ENCODE measurements at places on chromosomes 13 and 19. TPM values are rescaled to one million over a fixed set of nuclear protein-coding genes. Genes with fewer than 3 reads are reported as not detected.

Gene CEACAM16
- polyA plus RNA-seq, result not detected

Gene BRME1
- 5.5 TPM for polyA plus RNA-seq

Gene ZNF43
- 47.2 TPM for polyA plus RNA-seq

Gene C19orf67
- 0.10 TPM for polyA plus RNA-seq

Gene LRRC8E
- polyA plus RNA-seq, result 2.6 TPM

Gene SBK3
- polyA plus RNA-seq, result 0.12 TPM

Gene SPRY2
- polyA plus RNA-seq, result 53.0 TPM

Gene AP2A1
- polyA plus RNA-seq, result 46.1 TPM

Gene THAP8
- polyA plus RNA-seq, result 13.3 TPM

Gene PCDH8
- polyA plus RNA-seq, result 0.09 TPM

Gene FDX2
- polyA plus RNA-seq, result 28.3 TPM

Gene MRI1
- 19.5 TPM for polyA plus RNA-seq

Gene DDX49
- 45.4 TPM for polyA plus RNA-seq

Gene TEX29
- 0.67 TPM for polyA plus RNA-seq

Gene TEX101
- not detected for polyA plus RNA-seq

Gene GAPDHS
- polyA plus RNA-seq, result not detected

Gene ATXN8OS
- 0.27 TPM for polyA plus RNA-seq

Gene KIR2DL1
- polyA plus RNA-seq, result not detected

Gene SYT3
- 1.4 TPM for polyA plus RNA-seq

Gene LILRA2
- polyA plus RNA-seq, result 1.1 TPM

Gene TGDS
- polyA plus RNA-seq, result 22.9 TPM

Gene LATS2
- 25.9 TPM for polyA plus RNA-seq

Gene KIR2DL4
- not detected for polyA plus RNA-seq

Gene SGTA
- polyA plus RNA-seq, result 70.0 TPM

Gene OR7C1
- 0.24 TPM for polyA plus RNA-seq

Gene CGB3
- polyA plus RNA-seq, result not detected

Gene ZNF845
- 10.8 TPM for polyA plus RNA-seq

Gene SIGLEC5
- 0.33 TPM for polyA plus RNA-seq

Gene ZNF577
- 52.4 TPM for polyA plus RNA-seq

Gene CCL25
- not detected for polyA plus RNA-seq

Gene MEF2B
- 1.2 TPM for polyA plus RNA-seq

Gene SHC2
- 22.9 TPM for polyA plus RNA-seq

Gene MBD3L3
- not detected for polyA plus RNA-seq

Gene FLT1
- 42.4 TPM for polyA plus RNA-seq

Gene ADGRE1
- polyA plus RNA-seq, result 0.08 TPM

Gene TINCR
- polyA plus RNA-seq, result 0.62 TPM

Gene HNRNPUL1
- 212 TPM for polyA plus RNA-seq

Gene PTGIR
- polyA plus RNA-seq, result 3.1 TPM

Gene IGFL3
- not detected for polyA plus RNA-seq

Gene KLK14
- not detected for polyA plus RNA-seq

All from left renal cortex interstitium (tissue), 4 donors.